SHP77 treated with DMSO at 0.1 percent for 48 hours (cell line): ENCODE measurements at places on chromosomes 6 and 20.
A peak's percentile ranks its signal among the peaks of the same experiment; 100 is the strongest.

DNA sequence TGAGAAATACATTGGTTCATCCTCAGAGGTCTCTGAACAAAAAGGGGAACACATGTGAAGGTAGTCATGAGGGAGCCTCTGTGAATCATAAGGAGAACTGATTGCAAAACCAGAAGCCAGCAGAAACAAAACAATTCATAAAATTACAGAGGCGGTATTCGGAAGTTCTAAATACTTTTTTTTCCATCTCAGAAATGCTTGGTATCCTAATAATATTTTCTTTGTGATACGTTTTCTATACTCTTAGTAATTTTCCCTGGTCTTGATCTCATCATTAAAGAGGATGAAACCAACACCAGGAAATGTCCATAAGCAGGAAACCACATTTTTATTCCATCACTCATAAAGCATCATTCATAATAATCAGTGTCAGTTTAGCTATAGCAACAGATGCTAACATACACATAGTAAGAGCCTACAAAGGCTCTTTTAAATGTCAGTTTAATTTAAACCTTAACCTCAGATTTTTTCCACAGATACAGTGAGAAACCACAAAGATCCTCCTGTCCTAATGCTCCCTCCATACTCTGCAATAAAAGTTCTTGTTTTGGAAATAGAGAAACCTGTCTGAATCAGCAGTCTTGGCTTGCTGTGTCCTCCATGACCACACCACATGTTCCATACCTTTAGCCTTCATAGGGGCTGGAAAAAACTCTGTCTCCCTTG, 29.2 kb downstream of the SGK1 start:
- no peak for DNase-seq

DNA sequence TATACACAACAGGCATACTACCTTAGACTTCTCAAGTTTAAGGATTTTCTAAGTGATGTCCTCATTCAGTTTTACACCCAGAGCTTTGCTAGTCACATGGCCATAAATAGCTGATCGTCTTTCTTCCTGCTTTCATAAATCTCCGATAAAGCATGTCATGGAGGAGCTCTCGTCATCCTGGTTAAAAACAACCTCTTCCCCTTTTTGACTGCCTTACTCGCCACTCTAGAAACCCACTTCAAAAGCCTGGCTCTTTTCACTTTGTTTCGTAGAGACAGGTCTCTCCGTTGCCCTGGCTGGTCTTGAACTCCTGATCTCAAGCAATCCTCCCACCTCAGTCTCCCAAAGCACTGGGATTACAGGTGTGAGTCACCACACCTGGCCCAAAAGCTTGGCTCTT, 67.0 kb upstream of the SMIM29 start:
- no peak for DNase-seq

- no peak for DNase-seq
Measured at GRCh38 chr20:57369596-57369995, 18.5 kb downstream of the RAE1 start.

DNA sequence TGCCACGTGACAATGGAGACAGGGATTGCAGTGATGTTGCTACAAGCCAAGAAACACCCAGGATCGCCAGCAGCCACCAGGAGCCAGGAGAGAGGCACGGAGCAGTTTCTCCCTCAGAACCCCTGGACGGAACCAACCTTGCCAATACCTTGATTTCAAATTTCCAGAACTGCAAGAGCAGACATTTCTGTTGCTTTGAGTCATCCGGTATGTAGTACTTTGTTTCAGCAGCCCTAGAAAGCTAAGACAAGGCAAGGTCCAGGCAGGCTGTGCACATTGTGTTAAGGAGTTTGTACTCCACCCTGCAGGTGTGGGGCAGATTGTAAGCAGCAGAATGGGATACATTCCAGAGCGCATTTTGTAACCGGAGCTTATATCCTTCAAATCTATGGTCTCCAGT, 48.3 kb downstream of the TRERF1 start:
- no peak for DNase-seq

DNA sequence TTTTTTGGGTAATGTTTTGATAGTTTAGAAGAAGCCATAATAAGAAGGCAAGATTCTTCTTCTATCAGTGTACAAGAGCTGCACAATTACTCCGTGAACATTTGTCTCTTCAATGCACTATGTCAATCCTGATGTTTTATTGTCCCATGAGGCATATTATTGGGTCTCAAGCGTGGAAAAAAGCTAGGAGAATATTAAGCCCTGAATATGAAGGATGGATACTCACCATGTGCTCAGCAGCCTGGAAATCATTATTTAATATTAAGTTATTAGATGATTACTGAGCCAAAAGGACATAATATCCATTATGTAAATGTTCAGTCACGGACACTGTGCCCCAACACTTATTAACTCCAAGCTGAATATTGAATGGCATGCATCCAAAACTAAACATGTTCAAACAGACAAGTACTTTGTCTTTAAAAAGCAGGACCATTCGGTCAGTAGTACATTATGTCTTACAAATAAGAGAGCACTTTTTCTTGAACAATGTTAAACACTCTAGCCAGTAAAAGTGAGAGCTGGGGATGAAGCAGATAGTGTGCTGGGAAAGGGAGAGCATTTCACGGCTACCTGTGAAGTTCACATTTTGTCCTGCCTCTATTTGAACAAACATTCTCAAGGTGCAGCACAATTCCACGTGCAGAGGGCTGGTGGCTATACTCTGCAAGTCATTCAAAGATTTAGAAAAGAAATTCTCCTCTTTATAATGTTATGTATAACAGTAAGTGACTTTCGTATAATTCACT, 70.6 kb upstream of the CNR1 start:
- DNase-seq, result no peak

DNA sequence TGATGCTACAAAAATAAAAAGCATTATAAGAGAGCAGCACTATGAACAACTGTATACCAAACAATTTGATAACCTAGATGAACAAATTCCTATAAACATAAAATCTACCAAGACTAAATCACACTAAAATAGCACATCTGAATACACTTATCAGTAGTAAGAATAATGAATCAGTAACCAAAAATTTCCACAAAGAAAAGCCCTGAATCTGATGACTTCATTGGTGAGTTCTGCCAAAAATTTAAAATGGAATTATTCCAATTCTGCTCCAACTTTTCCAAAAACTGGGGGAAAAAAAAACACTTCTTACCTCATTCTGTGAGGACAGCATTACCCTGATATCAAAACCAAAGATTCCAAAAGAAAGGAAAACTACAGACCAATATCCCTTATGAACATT, 206.2 kb downstream of the WDR27 start:
- no peak for DNase-seq

DNA sequence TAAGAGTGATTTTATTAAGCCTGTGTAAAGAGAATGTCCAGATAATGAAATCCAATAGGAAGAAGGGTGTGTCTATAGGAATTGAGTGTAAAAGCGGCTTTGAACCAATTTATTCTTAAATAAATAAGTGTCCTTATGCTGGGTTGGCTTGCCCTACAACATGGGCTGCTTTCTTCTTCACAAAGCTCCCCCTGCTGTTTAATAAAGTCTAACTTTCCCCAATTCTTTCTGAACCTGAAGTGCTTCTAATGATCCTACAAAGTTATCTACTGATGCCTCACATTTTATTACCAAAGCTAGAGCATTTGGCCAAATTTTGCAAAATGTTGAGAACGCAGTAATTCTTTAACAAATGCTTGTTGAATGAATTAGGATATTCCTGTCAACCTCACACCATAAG, 36.3 kb upstream of the SIRT5 start:
- DNase-seq, result no peak

GRCh38 chr6:3140201-3140600, 17.1 kb downstream of the TUBB2A start:
- no peak for DNase-seq

DNA sequence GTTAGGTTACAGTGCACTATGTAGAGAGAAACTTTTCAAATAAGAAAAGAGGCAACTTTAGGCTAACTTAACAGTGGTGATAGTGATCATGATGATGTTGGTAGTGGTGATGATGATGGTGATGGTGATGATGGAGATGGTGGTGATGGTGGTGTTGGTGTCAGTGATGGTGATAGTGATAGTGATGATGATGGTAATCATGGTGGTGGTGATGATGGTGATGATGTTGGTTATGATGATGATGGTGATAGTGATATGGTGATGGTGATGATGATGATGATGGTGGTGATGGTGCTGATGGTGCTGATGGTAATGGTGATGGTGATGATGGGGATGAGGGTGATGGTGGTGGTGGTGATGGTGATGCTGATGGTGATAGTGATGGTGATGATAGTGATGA, 107.4 kb downstream of the DLL1 start:
- DNase-seq, result no peak

DNA sequence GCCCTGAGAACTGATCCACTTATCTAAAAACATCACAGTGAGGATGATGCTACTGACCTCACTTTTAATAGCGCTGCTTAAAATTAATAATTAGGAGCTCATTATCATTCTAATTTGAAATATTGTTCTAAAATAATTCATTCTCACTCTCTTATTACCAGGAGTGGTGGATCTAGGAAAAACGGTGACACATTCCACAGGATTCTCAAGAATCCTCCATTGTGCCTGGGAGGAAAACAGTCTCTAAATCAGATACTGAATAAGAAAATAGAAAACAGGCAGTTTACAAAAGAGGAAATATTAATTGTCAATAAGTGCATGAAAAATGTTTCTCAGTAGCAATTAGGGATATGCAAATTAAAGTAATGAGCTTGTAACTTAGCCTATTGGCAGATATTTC, 187.4 kb downstream of the TENT5A start:
- no peak for DNase-seq

- peak; percentile 94 for DNase-seq
Measured at GRCh38 chr6:111552241-111552744, 53.4 kb downstream of the TRAF3IP2 start.

- DNase-seq, result no peak
Measured at GRCh38 chr6:106767271-106767670, 137.9 kb downstream of the QRSL1 start.

DNA sequence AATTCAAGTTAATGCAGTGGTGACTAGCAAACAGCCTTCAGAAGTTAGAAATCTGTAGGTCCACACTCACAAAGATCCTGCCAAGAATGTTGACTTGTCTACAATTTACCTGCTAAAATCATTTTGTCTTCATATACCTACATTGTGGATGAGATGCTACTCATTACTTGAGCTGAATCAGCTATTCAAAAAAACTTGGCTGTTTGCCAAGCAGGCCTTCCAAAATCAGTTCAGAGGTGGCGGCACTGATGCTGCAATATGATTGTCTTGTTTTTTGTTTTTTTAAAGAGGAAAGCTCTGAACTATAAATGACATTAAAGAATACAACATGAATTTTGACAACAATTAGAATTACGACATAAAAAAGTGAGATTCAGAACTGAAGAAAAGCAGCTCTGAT, 354.7 kb upstream of the KHDRBS2 start:
- DNase-seq, result no peak

DNA sequence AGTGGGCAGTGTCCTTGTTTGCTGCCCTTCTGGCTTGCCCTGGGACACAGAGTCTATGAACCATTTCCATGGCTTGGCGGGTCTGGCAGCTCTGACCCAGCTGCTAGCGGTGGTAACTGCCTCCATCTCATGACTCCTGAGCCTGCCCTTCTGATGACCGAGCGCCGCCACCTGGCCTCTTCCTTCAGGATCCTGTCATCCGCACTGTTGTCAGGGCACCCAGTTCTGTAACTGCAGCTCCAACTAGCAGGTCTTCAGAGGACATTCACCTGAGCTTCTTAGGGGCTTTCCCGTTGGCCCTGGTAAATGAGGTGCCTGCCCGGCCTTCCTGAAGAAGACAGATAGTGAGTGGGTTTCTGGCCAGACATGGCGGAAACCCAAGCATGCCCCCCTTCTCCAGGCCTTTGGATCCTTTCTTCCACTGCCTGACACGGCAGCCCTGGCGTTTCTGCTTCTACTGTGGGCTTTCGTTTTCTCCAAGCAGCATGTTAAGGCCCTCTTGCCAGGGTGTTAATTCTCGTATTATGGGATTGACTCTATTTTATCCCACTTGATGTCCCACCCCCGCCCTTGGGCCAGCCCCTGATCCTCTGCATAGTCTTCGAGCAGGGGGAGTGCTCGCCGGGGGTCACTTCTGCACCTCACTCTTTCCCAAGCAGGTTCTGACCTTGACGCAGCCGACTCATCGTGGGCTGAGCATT, 24.7 kb downstream of the PACSIN1 start:
- peak; percentile 42 for DNase-seq

DNA sequence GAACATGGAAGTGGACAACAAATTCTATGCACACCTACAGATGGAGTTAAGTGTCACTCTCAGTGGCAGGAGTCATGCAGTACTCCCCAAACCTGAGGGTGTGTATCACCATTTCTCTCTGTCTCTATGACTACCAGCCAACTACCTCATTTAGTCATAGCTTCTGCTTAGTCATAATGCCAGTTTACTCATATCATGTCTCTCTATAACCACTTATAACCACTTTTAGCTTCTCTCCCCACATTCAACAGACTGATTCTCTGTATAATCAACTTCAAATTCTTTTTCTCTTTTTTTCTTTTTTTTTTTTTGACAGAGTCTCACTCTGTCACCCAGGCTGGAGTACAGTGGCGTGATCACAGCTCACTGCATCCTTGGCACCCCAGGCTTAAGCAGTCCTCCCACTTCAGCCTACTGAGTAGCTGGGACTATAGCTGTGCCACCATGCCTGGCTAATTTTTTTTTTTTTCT, 13.8 kb upstream of the GTF3C6 start:
- no peak for DNase-seq

DNA sequence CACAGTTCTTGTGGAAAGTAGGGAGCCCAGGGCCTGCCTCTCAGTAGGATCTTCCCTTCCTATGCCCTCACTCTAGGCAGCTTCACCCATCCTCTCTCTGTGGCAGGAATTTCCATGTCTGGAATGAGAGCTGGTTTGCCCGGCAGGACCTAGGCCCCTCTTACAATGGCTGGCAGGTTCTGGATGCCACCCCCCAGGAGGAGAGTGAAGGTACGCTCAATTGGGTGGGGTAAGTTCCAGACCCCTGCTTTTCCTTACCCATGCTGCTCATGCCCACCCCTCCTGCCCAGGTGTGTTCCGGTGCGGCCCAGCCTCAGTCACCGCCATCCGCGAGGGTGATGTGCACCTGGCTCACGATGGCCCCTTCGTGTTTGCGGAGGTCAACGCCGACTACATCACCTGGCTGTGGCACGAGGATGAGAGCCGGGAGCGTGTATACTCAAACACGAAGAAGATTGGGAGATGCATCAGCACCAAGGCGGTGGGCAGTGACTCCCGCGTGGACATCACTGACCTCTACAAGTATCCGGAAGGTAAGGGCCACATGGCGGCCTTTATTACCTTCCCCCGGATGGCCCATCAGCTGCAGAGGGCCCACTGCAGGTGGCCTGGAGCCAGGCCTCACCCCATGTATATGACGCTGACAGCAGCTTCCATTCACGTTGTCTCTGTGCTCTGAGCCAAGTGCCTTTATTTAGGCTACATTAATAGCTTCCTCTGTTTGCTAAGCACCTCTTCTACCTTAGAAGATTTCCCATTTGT, 22.8 kb downstream of the TGM6 start:
- DNase-seq, result no peak

- no peak for DNase-seq
Measured at GRCh38 chr20:17936761-17937732, 31.5 kb downstream of the SNX5 start.

DNA sequence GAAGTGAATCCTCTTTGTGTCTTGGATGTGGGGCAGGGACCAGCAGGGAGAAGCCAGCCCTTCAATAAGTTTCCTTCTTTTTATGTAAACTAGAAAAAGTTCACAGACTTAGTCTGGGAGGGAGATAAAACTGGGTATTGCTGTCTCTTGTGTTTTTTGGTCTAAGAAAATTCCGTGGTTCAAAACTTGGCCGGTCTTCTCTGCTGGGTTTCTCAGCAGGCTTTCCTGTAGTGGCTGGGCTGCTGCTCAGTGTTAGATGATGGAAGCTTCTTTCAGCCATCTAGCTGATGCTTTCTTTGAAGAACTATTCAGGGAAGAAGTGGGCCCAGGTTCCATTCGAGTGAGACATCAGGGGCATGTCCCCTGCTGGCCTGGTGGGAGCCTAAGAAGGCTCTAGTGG, 70.7 kb upstream of the SCP2D1 start:
- no peak for DNase-seq
